Common myeloid progenitor, CD34-positive (primary cell): ENCODE measurements at places on chromosomes 6 and 20.

- no peak for DNase-seq
These were observed 238.0 kb upstream of the MAN1A1 start for GRCh38 chr6:119587537-119587936.

DNA sequence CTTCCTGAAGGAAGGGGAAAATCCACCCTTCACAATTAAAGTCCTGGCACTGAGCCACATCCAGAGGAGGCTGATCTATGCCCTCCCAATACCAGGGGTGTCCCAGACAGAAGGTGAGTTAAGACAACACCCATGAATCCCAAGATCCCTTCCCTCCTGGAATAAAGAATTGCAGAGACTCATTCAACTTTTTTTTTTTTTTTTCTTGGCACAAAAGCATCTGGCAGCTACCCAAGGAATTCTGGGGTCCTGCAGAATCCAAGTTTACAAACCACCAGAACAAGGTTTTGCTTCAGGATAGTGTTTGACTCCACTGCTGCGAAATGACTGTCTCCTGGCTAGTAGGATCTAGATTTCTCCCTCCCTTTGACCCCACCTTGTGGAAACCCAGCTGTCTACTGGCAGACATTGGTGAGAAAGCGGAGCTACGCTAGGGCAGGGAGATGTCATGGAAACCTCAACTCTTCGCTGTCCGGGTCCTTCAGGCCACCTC lies 37.4 kb downstream of the JAG1 start:
- DNase-seq = no peak

GRCh38 chr20:37902504-37903313 lies at the start of gene VSTM2L:
Gene VSTM2L, plus strand, starts transcription at chr20:37903127. Its CDS starts 224 bp downstream, at chr20:37903351.
- DNase-seq = peak; percentile 26

GRCh38 chr20:48861444-48861843 lies 33.6 kb upstream of the PREX1 start:
- DNase-seq = no peak

DNA sequence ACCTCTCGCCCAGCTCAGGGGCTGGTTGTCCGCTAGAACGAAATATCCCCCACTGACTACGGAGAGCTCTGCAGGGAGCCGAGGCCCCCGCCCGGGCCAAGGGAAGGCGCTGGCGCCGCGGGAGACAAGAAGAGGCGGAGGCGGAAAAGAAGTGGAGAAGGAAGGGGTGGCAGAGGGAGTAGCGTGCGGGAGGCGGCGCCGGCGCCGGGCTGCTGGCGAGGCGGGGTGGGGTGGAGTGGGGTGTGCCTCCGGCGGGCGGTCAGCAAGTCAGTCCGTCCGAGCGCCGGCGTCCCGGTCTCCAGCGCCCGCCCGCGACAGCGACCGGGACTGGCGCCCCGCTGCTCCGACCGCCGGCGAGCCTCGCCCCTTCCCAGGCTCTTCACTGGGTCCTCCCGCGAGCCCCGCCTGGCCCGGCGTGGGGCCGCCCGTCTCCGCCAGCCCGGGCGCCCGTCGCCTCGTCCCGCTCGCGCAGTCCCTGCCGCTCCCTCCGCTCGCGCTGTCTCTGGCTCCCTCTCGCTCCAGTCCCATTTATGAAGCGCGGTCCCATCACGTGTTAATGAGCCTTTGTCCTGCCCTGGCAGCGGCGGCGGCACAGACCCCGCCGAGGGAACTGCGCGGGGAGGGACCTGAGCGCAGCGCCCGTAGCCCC lies at the start of gene CNR1:
CNR1 (minus strand) TSS at position 504 of the 649 bp plus-strand sequence. CDS start 21,073 bp downstream, outside the sequence.
- DNase-seq = peak; percentile 42

DNA sequence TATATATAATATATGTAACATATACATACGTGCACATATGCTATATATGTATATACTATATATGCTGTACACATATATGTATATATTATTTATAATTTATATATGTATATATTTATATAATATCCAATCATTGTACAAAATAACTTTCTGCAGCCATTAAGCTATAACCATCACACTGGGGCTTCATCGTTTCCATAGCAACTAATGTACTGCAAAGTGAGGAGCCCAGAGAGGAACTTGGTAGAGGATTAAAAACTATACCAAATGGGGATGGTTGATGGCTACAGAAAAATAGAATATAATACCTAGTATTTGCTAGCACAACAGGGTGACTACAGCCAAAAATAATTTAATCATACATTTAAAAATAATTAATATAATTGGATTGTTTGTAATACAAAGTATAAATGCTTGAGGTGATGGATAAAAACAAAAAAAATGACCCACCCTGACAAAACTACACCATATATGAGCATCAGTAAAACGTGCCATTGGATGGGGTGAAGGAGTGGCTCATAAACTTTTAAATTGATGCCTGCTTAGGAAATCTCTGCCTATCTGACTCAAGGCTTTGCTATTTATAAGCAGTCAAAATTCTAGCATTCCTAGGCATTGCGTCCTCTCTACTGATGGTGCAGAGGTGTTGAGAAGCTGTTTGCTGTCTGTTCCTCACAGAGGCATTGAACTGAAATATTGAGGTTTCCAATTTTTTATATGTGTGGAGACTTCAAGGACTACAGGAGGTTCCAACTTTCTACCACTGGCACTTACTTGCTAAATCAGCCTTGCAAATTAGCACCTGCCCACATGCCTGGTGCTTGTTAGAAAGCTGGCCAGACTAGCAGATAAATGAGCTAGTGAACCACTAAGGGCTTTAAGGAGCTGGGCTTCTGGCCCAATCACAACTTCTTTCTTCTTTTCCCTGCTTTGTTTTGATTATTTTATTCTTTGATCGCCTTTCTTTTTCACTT lies 190.1 kb downstream of the SCP2D1 start:
- DNase-seq = no peak

- DNase-seq = no peak
These were observed 999.1 kb upstream of the FLRT3 start for GRCh38 chr20:15336536-15336935.

- no peak for DNase-seq
These were observed 162.5 kb downstream of the CDH4 start for GRCh38 chr20:61414455-61414991.

DNA sequence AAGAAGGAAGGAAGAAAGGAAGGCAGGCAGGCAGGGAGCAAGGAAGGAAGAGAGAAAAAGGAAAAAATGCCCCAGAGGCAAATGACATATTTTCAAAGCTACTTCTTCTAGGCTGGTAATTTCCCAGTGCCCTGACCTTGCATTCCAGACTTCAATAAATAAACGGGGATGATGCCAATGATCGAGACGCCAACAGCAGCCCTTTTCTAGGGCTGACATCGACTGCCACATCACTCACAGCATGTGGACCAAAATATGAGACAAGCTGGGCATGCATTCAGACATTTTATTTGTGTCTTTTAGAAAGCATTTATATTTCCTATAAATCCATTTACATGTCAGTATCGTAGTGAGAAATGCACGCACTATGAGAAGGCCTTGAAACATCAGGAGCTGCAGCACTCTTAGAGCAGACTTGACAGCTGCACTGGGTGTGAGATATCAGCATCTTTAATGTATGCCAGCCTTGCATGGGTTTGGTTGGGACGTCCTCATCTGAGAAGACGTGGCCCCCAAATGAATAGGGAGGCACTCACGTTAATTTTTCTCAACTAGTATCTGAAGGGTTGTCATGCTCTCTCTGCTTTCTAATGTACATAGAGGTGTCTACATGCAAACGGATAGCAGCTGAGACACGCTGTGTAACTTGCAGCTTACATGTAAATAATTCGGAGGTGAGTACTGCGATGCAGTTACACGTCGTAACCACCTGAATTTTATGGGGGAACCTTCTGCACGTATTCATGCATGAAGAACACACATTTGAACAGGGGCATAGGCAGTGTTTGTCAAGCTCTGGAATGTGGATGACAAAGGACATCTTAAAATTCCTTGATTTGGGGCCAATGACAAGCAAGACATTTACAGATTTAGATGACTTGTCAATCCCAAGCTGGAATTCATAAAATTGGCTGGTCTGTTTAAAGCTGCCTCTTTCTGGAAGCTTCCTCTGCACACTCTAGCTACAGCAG lies 149.1 kb upstream of the AGPAT4 start:
- DNase-seq = no peak

GRCh38 chr6:128337619-128338018 lies 182.8 kb downstream of the PTPRK start:
- DNase-seq = no peak

DNA sequence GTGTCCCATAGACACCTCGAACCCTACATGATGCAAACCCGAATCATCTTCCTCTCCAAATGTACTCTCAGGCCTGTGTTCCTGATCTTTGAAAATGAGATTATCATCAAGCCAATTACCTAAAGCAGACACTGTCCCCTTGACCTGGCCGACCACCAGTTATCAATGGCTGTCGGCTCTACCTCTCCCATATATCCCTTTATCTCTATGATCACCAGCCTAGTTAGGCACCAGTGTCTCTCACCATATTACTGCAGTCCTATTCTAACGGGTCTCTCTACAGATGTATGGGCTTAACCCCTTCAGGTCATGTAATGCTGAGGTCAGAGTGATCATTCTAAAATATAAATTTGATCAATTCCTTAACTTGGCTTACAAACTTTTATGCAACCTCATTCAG lies 234.9 kb upstream of the MARCKS start:
- no peak for DNase-seq

- DNase-seq = no peak
These were observed 34.0 kb downstream of the ZC3H12D start for GRCh38 chr6:149450679-149451375.

- DNase-seq = no peak
These were observed 48.9 kb downstream of the ALDH5A1 start for GRCh38 chr6:24543683-24544082.

DNA sequence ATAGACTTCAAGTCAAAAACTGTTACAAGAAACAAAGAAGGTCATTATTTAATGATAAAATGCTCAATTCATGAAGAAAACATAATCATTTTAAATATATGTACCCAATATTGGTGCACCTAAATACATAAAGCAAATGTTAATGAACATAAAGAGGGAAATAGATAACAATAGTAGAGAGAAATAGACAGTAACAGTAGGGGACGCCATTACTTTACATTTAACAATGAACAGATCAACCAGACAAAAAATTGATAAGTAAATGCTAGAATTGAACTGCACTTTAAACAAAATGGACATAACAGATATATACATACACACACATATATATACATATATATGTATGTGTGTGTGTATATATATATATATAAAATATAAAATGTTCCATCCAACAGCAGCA lies 37.4 kb downstream of the IL22RA2 start:
- no peak for DNase-seq
